Fibroblast of skin of right biceps (primary cell): ENCODE measurements at places on chromosomes 12 and 14.
A peak's percentile ranks its signal among the peaks of the same experiment; 100 is the strongest.

DNA sequence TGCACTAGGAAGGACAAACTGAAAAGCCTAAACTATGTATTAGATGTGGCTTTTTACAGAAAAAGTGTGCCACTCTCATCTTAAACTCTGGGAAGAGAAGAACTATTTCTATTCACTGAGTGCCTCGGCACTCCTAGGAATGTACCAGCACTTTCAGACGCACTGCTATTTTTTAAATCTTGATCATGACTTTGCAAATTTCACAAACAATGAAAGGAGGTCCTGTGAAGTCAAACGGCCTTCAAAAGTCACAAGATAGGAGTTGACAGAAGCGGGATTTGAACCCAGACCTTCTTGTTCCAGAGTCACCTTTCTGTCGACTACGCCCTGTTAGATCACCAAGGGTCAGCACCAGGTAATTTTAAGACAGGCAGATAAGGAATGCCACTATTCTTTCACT, 365.4 kb downstream of the VRK1 start:
- DNase-seq: no peak

- no peak for DNase-seq
Measured at GRCh38 chr12:54024581-54025305, 3.5 kb upstream of the HOXC6 start.

- DNase-seq: no peak
Measured at GRCh38 chr12:49491823-49492222, 47.0 kb upstream of the KCNH3 start.

DNA sequence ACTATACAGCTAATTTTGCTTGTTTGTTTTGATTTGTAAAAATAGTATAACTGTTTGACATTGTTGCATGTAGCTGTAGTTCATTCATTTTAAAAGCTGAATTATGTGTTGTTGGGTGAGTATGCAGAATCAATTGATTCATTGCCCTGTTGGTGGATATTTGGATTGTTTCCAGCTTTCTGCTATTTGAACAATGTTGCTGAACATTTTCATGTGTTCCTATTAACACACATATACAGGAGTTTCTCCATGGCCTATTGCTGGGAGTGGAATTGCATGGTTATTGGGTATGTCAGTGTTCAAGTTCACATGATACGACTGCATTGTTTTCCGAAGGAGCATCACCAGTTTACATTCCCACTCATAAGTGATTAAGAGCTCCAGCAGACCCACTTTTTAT, 75.3 kb downstream of the SRGAP1 start:
- peak; percentile 67 for DNase-seq

- no peak for DNase-seq
Measured at GRCh38 chr12:124947561-124948398, 33.3 kb upstream of the UBC start.

- DNase-seq: peak; percentile 17
Measured at GRCh38 chr14:71452987-71453386, 479.2 kb upstream of the RGS6 start.

DNA sequence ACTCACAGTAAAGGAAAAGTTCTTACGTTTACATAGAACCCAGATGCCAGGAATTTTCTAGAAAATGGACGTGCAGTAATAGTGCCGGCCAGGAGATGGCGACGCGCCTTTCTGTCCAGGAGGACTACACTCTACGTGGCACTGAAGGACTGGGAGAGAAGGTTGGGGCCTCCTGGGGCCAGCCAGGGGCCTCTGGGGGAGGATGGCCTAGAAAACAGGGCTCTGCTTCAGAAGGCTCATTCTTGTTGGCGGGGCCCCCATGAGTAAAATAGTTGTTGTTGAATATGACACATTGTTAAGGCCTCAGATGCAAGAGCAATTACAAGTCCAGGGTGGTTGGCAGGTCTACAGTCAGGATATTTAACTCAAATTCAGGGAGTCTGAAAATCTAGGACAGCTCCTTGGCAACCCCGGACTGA, 120.1 kb upstream of the MAX start:
- peak; percentile 76 for DNase-seq

GRCh38 chr12:53627919-53628318, 1.7 kb upstream of the ATF7 start:
- DNase-seq: no peak

DNA sequence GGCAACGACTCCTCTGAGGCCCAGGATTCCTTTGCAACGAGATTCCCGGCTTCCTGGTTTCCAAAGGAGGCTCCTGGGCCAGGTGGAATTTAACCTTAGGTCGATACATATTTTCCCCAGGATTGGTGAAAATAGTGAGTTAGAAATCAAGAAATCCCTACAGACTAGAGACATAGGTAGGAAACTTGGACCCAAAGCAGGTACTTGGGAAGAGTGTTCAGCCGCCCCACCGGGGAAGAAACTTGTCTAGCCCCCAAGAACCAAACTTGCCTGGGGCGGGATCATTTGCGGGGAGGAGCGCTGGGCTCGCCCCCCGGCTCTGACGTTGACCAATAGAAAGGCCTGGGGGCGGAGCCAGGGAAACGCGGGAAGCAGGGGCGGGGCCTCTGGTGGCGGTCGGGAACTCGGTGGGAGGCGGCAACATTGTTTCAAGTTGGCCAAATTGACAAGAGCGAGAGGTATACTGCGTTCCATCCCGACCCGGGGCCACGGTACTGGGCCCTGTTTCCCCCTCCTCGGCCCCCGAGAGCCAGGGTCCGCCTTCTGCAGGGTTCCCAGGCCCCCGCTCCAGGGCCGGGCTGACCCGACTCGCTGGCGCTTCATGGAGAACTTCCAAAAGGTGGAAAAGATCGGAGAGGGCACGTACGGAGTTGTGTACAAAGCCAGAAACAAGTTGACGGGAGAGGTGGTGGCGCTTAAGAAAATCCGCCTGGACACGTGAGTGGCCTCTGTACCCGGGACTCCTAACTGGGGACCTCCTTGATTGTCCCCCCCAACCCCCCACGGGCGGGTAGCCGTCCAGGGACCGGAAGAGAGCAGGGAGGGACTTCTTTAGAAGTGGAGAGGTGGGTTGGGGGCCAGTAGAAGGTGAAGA, at the start of gene CDK2:
Gene CDK2 (plus strand): TSS at position 423 of the 874 bp plus-strand sequence. CDS start 179 bp downstream, at position 602.
- peak; percentile 82 for DNase-seq

- peak; percentile 37 for DNase-seq
Measured at GRCh38 chr12:19884021-19884492, 444.8 kb downstream of the AEBP2 start.

GRCh38 chr12:11727133-11727664, 77.7 kb downstream of the ETV6 start:
- DNase-seq: no peak

GRCh38 chr14:90551733-90552464, 155.1 kb downstream of the CALM1 start:
- DNase-seq: no peak

GRCh38 chr12:127411166-127411915, 855.6 kb upstream of the TMEM132C start:
- DNase-seq: no peak

- DNase-seq: no peak
Measured at GRCh38 chr14:24693983-24694382, 60.0 kb upstream of the GZMB start.

GRCh38 chr12:124030510-124030909, 57.5 kb downstream of the ZNF664 start:
- peak; percentile 97 for DNase-seq

DNA sequence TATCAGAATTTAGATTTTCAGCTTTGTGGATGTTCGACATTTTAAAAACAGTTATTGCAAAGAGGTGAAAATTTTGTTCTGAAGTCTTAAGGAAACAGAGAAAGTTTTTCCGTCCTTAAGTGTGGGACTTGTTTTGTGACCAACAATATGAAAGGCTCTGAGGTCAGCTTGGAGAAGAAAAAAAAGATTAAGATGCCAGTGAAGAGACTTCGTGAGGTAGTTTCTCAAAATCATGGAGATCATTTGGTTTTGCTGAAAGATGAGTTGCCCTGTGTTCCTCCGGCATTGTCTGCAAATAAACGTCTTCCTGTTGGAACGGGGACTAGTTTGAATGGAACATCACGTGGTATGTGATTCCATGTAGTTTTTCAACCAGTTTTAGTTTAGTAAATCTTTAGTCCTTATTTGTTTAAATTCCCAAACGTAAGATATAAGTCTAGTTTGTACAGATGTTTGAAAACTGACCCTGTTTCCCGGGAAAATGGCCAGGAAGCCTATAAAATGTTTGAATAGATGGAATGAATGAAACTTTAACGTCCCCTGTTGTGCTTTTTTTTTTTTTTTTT, 682 bp downstream of the KIAA0586 start:
- peak; percentile 56 for DNase-seq

DNA sequence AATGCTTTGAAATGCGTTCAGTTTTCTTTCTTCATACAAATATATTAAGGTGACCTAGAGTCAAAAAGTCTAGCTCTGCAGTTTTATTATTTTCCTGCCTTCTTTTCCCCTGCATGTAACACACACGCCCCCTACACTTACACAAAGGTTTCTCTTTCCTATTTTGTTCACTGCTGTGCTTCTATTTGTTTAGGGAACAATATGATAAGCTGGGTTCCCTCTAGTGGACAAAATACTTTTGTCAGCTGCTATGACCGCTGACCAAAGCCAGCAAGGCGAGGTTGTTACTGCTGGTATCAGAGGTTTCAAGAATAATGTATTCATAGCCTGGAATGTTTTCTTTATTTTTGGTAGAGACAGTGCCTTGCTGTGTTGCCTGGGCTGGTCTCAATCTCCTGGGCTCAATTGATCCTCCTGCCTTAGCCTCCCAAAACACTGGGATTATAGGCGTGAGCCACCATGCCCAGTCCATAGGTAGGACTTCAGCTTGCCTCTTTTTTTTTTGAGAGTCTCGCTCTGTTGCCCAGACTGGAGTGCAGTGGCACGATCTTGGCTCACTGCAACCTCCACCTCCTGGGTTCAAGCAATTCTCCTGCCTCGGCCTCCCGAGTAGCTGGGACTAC, 33.4 kb downstream of the FNTB start:
- DNase-seq: peak; percentile 72

DNA sequence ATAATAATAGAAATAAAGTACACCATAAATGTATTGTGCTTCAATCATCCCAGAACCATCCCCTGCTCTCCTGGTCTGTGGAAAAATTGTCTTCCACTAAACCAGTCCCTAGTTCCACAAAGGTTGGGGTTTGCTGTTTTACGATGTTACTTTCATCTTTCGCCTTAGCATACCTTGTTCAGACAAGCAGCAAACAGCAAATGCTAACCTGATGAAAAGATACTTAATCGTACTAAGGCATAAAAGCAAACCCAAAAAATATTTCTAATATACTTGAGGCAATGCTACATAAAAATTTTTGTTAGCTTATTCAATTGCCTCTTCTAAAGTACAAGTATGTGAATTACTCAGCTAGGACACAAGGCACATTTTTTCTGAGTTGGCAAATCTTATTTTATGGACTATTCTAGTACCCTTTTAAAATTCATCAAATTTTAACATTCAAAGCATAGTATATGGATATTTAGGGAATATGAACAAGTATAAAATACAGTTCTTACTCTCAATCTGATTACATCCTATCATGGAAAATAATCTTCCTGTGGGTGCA, 97.1 kb upstream of the PLEKHG7 start:
- no peak for DNase-seq

GRCh38 chr12:54417712-54418440, 1.2 kb downstream of the ITGA5 start:
- DNase-seq: no peak
